Dorsolateral prefrontal cortex (tissue), 122 donors: ENCODE measurements at places on chromosomes 6 and 20. TPM values are rescaled to one million over a fixed set of nuclear protein-coding genes. Genes with fewer than 3 reads are reported as not detected.

DNA sequence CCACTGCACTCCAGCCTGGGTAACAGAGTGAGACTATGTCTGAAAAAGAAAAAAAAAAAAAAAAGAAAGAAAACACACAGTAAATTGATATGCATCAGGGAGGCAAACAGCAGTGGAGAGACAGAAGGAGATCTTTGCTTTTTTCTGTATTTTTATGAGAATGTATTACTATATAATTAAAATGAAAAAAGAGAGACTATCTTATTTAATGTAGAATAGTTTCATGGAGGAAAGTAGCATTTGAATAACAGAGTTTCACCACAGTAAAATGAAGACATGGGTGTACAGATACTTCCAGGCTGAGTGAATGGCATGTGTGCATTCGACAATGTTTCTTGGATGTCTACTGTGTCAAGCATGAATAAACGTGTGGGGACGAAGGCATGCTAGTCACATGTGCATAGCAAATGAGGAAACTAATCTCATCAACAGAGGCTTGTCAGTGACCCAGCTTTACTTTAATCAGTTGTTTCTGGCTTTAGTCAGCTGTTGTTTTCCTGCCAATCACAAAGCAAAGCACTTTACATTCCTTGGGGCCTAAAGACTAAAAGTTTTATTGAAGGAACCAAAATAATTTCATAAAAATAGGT is 55.5 kb upstream of the ARMH2 start:
- no peak for DNase-seq

- no peak for DNase-seq
Measured at GRCh38 chr20:20318365-20319161, 49.3 kb upstream of the INSM1 start.

- no peak for DNase-seq
Measured at GRCh38 chr6:36888654-36889481, 3.1 kb downstream of the C6orf89 start.

Gene CPNE5
- 96.2 TPM for total RNA-seq

Gene MRS2
- total RNA-seq, result 25.2 TPM
